Epithelial cell of prostate (primary cell): ENCODE measurements at places on chromosomes 11 and 22.

DNA sequence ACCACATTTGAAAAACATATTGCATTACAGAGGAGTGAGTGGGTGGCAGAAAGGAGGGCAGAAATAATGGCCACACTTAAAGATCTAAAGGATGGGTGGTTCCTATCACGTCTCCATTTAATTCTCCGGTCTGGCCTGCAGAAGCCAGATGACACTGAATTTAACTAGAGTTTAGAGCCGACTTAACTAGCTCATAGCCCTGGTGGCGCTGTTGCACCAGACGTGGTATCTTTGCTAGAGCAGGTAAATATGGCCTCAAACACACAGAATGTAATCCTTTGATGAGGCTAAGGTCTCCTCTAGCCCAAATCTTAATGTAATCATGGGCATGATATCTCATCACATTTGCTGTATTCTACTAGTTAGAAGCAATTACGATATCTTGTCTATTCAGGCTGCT lies 51.5 kb upstream of the GAL start:
- peak; percentile 12 for DNase-seq

- peak; percentile 46 for DNase-seq
Measured at GRCh38 chr22:41768430-41768829, 32.0 kb upstream of the CCDC134 start.

DNA sequence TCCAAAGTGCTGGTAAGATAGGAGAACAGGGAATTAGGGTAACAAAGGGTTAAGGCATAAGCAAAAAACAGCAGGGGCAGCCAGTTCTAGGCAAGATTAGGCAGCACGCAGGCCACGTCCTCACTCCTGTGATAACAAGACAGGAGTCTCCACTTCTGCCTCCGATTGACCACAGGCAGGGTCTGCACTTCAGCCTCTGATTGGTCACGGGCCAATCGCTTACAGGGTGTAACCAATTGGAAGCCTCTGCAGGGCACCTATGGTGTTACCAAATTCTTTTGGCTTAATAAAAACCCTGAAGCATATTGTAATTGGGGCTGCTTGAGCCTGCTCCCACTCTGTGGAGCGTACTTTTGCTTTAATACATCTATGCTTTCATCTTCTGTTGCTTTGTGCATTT lies 12.2 kb upstream of the GSTP1 start:
- DNase-seq, result no peak

- no peak for DNase-seq
Measured at GRCh38 chr11:9225748-9226298, 39.3 kb downstream of the DENND5A start.

GRCh38 chr11:1549338-1550330 lies 22.4 kb downstream of the DUSP8 start:
- DNase-seq, result no peak

GRCh38 chr11:70757241-70757640 lies 358.9 kb downstream of the CTTN start:
- no peak for DNase-seq

- DNase-seq, result no peak
Measured at GRCh38 chr11:96607864-96608558, 218.2 kb downstream of the JRKL start.

GRCh38 chr11:80163441-80163840 lies 722.6 kb upstream of the TENM4 start:
- no peak for DNase-seq

GRCh38 chr22:50227579-50228215 lies 17.1 kb downstream of the TUBGCP6 start:
- DNase-seq, result no peak

DNA sequence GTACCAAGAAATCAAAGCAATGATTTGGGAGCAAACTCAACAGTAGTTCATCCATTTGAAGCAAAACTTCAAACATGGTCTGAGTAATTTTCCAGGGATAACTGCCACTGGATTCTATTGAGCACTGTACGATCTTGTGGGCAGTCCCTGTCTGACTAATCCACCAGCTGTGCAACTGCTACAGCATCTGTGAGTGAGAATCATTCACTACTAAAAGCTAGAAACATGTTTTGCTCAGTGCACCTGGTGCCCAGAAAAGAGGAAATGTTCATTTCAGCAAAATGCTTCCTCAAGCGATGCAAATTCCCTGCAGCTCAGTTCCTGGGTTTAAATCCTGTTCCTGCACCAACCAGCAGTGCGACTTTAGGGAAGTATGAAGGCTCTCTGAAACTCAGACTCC lies 1077.9 kb downstream of the DLG2 start:
- no peak for DNase-seq

GRCh38 chr11:11724994-11725393 lies 103.2 kb upstream of the GALNT18 start:
- DNase-seq, result peak; percentile 52

GRCh38 chr22:35133702-35134380 lies 67.9 kb downstream of the ISX start:
- no peak for DNase-seq

GRCh38 chr11:16917941-16918340 lies 96.3 kb downstream of the PLEKHA7 start:
- peak; percentile 75 for DNase-seq

DNA sequence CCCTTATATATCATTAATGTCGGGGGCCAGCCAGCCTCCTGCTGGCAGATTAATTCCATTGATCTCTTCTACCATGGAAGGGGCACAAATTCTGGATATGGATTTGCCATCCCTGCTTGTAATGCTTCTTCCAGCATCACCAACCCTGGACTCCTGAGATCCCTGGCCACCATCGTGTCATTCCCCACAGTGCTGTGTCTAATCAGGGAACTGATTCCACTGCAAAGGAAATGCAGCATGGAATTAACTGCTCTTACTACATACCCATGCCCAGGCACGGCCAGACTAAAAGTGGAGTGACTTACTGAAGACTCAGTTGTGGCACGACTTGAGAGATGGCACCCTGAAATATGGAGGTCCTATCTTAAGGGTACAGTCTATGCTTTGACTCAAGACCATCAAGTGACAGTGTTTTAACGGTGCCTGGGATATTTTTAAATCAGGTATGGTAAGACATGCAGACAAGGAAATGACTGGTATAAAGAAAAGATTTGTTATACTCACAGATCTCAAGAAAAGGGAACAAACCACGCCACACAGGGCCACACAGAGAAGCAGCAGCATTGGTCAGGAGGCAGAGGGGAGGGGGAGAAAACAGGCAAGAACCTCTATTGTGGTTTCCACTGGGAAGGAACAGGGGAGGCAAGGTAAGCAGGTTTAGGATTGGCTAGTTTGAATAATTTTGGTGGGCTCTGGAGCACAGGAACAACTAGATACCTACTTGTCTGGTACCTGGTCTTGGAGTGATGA lies 65.1 kb downstream of the IGLL5 start:
- no peak for DNase-seq

DNA sequence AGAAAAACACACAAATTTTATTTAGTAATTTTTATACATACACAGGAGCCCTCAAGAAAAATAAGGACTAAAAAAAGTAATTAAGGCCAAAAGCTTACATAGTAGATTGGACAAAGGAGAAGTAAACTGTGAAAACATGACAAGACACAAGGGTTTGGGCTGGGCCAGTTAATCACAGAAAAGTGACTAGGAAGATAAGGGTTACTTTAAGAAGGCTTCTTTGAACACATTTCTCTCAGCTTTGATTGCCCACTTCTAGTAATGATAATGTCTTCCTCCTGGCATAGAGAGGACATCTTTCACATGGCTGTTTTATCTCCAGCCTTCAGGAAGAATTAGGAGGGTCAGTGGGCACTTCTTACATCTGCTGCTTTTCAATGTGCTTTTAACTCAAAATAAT lies 3.4 kb downstream of the RNF141 start:
- DNase-seq, result no peak

DNA sequence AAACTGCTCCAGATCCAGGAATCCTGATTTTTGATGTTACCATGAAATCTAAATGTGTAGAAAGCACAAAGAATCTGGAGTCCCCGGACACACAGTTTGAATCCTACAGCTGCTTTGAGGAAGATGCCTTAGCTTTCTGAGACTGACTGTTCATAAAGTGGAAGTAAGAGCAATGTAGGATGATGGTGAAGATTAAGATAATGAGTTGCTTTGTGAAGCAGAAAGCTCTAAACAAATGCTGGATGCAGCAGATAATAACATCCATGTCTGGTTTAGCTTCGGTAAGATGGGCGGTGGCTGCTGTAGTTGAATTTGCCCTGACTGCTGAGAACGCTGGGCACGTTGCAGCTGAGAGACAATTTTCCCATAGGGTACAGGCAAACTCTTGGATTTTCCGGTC lies 20.1 kb downstream of the OVOL1 start:
- DNase-seq, result no peak

DNA sequence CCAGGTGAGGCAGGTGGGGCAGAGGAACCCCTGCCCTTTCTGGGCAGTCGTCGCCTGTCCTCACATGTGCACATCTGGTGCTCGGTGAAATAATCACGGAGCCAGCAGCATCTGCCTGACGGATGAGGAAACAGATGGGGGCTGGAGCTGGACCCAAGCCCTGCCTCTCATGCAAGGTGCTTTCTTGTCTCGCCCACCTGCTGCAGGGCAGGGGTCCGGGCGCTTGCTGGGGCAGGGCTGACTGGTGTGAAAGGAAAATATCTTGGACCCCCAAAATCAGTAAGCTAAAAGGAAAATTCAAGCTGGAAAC lies 3.3 kb downstream of the ALDH3B2 start:
- no peak for DNase-seq

DNA sequence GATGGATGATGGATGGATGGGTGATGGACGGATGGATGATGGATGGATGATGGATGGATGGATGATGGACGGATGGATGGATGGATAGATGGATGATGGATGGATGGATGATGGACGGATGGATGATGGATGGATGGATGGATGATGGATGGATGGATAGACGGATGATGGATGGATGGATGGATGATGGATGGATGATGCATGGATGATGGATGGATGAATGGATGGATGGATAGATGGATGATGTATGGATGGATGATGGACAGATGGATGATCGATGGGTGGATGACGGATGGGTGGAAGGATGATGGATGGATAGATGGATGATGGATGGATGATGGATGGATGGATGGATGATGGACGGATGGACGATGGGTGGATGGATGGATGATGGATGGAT lies 21.1 kb downstream of the KCTD17 start:
- no peak for DNase-seq

DNA sequence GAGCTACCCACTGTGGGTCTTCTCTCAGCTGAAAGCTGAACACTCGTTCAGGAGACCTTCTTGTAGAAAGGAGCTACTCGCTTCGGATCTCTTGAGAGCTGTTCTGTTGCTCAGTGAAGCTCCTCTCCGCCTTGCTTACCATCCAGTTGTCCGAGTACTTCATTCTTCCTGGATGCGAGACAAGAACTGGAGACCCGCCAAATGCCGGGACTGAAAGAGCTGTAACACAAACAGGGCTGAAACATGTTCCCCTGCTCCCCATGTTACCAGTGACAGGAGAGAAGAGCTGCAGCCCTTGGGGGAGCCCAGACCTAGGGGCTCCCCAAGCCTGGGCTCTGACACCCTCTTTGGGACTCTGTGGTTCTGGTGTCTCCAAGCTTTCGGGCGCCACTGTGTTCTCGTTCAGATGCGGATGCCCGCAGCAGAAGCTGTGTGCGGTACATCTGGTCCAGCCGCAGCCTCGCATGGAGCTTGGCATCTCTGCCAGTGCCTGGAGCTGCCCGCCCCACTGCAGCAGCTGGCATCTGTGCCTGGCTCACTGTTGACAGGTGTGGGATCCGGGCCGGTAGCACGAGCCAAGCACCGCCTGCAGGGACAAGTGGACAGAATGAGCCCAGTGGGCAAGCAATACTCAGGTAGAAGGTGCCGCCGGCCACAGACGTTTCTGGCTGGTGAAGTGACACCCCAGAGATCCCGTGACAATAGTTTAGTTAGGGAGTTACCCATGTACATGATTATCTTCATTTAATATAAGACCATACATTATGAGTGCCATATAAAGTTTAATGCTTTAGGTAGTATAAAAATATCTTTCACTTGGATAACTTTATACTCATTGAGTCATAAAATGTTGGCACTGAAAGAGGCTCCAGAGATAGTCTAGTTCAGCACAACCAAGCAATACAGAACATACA lies 49.1 kb downstream of the EMSY start:
- no peak for DNase-seq

DNA sequence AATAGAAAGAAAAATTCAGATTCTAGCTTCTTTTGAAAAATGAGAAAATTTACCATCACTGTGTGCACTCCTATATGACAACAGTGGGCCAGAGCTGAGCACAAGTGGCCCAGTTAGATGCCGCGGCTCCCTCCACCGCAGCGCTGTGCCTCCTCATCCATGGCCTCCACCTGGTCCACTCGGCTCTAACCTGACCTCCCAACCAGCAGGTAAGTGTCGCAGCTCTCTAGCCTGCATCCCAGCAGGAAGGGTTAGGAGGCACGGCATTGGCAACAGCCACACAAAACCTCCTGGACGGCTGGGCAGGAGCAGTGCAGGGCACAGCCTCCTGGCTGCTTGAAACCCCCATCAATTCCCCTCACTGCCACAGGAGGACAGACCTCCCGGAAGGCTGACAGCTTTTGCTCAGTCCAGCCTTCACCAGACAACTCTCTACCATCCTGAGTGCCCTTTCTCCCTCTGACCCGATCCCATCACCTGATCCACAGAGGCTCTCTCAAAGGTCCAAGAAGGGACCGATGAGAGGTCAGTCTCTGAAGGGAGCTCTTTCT lies 76.1 kb downstream of the RPL27A start:
- no peak for DNase-seq

GRCh38 chr11:113839842-113840241 lies 35.5 kb downstream of the USP28 start:
- no peak for DNase-seq

GRCh38 chr22:16964366-16964765 lies 43.7 kb downstream of the GAB4 start:
- no peak for DNase-seq

GRCh38 chr11:69854713-69855112 lies 35.5 kb upstream of the FGF3 start:
- peak; percentile 48 for DNase-seq

DNA sequence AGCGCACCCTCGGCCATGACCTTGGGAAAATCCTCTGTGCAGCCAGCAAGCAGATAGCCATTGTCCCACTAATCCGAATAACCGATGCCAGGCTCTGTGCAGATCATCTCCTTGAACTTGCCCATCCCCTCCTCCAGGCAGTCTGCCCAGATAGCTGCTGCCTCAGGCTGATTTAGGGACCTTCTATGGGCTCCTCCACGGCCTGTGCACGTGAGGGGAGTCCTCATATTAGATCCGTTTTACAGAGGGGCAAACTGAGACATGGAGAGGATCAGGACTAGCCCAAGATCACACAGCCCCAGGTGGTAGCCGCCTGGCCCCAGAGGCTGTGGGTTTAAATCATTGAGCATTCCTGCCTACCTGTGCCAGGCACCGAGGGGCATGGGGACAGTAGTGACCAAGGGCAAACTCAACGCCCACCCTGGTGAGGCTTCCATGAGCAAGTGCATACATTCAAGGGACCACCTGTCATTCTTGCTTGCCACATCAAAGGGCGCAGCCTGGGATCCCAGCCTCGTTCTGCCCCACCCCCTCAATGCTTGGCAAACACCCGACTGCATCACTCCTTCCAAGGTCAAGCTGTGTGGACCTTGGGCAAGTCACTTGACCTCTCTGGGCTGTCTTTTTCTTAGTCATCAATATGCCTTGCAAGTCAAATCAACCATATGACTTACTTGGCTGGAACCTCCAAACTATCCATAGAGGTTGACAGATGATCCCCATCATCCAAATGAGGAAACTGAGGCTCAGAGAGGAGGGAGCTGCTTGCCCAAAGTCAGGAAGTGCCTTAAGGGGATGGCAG lies 131.6 kb downstream of the MN1 start:
- DNase-seq, result no peak

GRCh38 chr11:111598148-111598547 lies 4.1 kb upstream of the SIK2 start:
- no peak for DNase-seq
